Caudate nucleus (tissue), 63 donors: ENCODE measurements at places on chromosomes 3 and 15.

DNA sequence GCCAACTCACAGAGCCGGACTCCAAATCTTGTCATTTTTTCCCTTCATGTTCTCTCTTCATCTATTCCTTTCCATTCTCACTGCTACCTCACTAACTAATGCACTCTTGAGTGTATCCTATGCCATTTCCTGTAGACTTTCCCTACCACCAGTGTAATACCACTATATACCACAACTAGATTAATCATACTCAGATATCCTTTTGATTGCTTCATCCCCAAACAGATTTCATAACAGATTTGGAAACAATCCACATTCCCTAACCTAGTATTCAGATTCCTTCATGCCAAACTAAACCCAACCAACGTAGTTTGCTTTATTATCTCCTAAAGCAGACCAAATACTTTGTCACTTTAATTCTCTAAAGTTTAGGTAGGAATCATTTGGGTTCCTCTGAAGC, 2.6 kb upstream of the PLOD2 start:
- no peak for DNase-seq

DNA sequence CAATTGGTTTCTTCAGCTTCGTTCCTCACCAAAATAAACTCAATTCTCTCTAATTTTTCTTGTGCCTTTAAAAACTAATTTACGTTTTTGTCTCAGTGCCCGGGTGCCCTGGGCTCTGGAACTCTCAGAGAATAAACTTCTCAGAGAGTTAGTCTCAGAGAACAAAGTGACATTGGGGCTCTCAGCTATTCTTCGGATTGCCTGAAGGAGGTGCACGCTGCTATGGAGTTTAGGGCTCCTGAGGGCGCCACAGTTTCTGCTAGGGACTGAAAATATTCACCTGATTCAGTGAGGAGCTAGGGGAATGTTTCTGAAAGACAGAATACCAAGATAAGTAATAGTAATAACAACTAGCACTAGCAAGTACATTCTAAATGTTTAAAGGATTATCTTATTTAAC, 22.7 kb downstream of the ZIC4 start:
- DNase-seq = no peak

DNA sequence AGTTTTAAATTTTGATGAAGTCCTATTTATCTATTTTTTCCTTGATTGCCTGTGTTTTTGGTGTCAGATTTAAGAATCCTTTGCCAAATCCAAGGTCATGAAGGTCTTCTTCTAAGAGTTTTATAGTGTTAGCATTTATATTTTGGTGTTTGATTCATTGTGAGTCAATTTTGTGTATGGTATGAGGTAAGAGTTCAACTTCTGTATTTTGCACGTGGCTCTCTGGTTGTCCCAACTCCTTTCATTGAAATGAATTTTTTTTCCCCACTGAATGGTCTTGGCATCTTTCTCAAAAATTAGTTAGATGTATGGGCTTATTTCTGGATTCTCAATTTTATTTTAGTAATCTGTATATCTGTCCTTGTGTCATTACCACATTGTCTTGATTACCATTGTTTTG, 57.1 kb upstream of the STRIT1 start:
- DNase-seq = no peak

GRCh38 chr15:92643849-92644815, 11.4 kb downstream of the FAM174B start:
- DNase-seq = no peak

- DNase-seq = no peak
Measured at GRCh38 chr3:46960081-46960701, 16.4 kb downstream of the CCDC12 start.

GRCh38 chr15:65434201-65434600, 11.5 kb upstream of the IGDCC4 start:
- no peak for DNase-seq

DNA sequence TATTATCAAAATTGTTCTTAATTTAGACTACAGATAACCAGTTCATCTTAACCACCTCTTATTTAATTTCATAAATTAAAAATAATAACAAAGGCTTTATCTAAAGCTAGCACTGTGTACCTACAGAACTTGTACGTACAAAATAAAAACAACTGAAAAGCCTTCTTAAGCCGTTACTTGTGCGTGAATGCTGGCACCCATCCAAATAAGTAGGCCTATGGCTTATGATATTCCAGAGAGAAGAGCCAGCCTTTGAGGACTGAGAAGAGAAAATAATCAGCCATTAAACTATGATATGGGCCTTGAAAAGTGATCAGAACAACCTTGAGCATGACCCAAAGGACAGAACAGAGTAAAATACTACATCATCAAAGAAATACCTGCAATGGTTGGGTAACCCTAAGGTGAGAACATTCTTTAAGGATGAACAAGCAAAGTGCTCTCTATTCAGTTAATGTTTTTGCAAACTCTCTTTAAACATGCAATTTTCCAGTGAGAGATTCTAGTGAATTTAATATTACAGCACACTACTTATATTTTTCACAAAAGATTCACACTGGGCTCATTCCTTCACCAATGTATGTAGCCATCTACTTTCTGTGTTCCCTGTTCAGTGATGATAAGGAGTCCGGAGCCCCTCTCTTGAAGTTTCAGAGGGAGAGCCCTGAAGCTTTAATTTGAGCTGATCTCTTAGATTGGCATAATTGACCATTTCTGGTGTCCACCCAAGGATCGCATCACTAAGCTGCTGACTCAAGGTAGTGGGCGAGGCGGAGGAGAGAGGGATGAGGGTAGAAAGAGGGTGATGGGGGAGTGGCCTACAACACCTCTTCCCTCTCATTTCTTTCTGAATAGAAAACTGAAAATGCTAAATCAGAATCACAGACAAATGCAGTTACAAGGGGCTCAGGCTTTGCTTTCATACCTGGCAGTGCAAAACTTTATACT, 7.7 kb upstream of the ACTC1 start:
- no peak for DNase-seq

GRCh38 chr3:85881833-85882393, 923.1 kb downstream of the CADM2 start:
- DNase-seq = no peak
